ENCODE measurements at places on chromosomes 5 and 9. TPM values are rescaled to one million over a fixed set of nuclear protein-coding genes. Genes with fewer than 3 reads are reported as not detected.

GRCh38 chr5:80825786-80826460 lies 134.2 kb upstream of the RASGRF2 start:
- no peak for DNase-seq

GRCh38 chr5:62138607-62139006 lies 167.4 kb upstream of the KIF2A start:
- no peak for DNase-seq

GRCh38 chr5:72107131-72107900 lies at the start of gene MAP1B:
Gene MAP1B, plus strand, starts transcription at chr5:72107475. Its CDS starts 57 bp downstream, at chr5:72107532.
- DNase-seq = peak; percentile 16

DNA sequence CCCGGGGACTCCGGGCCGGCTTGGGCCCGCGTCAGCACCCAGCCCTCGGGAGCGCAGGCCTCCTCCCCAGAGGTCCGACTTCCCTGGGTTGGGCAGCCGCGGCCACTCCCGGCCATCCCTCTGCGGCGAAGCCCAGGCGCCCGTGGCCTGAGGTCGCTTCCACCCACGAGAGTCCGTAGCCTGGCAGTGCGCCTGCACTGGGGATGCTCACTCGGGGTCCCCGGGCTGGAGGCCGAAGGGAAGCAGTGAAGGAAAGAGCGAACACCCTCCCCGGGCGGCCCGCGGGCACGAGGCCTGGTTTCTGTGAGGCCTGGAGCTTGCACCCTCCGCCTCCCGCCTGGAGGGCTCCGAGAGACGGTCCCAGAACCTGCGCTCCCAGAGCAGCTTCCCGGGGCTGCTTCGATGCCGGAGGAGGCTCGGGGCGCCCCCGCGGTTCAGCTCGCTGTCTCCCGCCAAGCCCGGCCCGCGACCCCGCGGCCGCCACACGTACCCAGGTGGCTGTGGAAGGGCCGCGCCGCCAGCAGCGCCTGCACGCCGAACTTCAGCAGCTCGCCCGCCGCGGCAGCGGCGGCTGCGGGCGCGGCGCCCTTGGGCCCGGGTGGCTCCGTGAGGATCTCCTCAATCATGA lies 607 bp downstream of the BARX1 start:
- DNase-seq = no peak

GRCh38 chr9:34380034-34380510 lies 3.4 kb upstream of the MYORG start:
- DNase-seq = peak; percentile 13

GRCh38 chr5:21181609-21182125 lies 1193.7 kb upstream of the CDH18 start:
- peak; percentile 13 for DNase-seq

DNA sequence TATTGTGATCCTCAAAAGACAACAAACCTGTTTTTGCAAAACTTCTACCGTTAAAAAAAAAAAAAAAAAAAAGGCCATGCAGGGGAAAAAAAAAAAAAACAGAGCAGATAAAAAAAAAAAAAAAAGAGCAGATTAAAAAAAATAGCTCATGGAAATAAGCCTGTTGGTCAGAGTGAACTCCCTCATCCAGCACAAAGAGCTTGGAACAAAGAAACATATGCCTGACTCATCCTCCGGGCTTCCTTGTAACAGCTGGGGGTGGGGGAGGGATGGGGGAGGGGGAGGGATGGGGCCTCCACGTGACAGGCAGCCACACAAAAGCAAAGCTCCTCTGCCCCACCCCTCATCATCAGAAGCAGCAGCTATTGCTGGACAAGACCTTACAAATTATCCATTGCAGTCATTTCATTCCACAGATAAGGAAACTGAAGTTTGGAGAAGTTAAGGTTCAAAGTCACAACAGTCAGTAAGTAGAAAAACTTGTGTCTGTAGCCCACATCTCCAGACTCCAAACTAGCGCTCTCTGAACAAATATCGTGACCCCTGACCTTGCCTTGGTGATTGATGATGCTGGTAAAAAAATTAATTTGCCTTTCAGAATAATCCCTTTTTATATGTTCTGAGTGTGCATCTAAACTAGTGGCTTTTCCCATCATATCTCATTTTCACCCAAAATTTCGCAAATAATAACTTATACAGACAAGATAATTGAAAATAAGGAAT lies 38.9 kb downstream of the SLC35D2 start:
- peak; percentile 77 for DNase-seq

- DNase-seq = no peak
Observed at GRCh38 chr9:134637696-134638501, 3.7 kb upstream of the COL5A1 start.

- peak; percentile 44 for DNase-seq
Observed at GRCh38 chr5:91225848-91226686, 157.1 kb downstream of the ARRDC3 start.

- DNase-seq = peak; percentile 62
Observed at GRCh38 chr5:112390327-112390726, 28.8 kb downstream of the EPB41L4A start.

DNA sequence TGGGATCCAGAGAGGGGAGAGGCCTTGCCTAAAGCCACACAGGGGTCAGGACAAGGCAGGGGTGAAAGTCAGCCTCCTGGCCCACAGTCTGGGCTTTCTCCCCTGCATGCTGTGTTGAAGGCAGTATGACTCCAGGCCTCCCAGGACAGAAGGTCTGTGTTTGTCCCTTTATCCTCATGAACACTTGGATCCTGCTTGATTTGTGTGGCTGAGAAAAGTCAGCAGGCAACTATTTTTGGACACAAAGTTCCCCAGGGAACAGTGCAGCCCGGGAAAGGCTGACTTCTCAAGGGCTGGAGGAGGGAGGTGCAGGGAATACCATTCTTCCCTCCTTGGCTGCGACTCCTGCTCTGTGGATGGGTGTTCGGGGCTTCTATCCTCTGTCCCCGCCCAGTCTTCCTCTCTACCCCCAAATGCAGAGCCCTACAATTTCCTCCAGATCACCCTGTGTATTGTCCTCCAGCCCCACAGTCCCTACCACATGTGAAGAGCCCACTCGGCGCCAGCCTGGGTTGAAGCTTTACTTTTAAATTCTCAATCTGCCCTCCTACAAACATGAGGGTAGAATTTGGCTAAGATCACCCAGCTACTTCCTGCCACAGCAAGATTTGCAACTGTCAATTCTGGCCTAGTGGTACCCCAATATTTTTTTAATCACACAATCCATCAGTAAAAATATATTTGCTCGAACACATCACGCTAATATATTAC lies 4.1 kb downstream of the AKNA start:
- DNase-seq = no peak

GRCh38 chr5:68333649-68334552 lies 118.3 kb downstream of the PIK3R1 start:
- DNase-seq = no peak

- DNase-seq = no peak
Observed at GRCh38 chr5:59491945-59492344, 401.6 kb downstream of the PDE4D start.

GRCh38 chr5:41754857-41755256 lies 115.4 kb downstream of the OXCT1 start:
- DNase-seq = no peak

DNA sequence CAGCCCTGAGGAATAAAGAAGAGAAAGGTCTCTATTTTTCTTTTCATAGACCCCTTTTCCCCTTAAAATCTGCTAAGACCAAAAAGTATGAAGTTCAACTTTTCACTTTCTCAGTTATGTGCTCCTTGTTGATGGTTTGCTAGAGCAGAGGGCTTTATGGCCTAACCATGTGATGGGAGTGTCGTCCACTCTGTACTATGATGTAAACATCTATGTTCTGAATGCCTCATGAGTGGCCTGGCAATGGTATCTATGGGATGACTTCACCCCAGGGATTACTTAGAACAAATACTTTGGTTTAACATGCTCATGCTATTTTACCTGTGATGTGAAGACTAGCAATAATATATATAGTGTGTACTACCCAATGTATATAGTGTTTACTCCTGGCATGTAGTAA lies 43.7 kb upstream of the MIER3 start:
- DNase-seq = no peak

DNA sequence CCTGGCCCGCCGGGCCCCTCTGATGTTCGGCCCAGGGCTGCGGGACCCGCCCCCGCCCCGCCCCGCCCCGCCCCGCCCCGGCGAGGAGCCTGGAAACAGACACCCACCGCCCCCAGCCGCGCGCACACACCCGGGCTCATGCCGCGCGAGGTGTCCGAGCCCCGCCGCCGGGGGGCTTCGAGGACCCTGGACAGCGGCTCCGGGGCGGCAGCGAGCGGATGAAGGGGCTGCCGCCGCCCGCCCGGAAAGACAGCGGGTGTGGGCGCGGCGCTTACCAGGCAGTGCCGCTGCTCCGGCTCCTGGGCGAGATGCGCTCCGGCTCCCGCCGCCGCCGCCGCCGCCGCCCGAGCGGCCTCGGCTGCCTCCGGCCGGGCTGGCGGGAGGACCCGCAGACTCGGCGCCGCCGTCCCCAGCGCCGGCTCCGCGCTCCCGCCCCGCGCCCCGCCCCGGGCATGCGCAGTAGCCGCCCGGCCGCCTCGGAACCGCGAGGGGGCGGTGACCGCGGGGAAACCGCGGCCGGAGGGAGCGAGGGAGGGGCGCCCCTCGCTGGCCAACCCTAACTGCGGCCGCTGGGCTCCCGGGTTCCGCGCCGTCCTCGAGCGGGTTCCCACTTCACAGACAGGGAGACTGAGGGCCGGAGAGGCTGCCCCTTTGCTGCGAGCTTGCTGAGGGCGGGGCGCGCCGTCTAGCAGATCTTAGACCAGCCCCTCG lies at the start of gene GPRIN1:
Gene GPRIN1 (minus strand): TSS at position 433 of the 711 bp plus-strand sequence. CDS start 10,322 bp downstream, outside the sequence.
- DNase-seq = no peak

DNA sequence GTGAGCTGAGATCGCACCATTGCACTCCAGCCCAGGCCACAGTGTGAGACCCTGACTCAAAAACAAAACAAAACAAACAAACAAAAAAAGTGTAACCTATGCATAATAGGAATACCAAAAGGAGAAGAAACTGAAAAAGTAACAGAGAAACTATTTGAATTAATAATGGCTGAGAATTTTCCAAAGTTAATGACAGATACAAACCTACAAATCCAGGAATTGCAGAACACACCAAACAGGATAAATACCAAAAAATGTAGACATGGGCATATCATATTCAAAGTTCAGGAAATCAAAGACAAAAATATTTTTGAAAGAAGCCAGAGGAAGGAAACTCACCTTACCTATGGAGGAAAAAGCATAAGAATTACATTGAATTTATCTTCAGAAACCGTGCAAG lies 383.7 kb upstream of the POU5F2 start:
- DNase-seq = no peak

DNA sequence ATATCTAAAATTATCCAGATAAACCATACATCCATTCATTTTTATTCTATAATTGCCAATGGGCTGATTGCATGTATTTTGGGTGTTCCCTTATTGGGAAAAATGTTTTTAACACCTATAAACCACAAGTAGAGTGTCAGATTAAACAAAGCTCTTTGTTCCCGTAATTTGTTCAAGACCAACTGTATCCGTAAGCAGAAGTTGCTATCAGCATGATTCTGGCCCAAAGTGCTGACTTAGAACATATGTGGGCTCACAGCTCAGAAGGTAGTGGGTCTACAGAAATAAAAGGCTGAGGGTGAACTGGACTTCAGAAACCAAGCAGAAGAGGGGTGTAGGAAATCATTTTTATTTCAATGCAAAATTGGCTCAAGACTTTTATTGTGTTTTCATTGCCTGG lies 23.5 kb upstream of the IL7R start:
- DNase-seq = no peak

DNA sequence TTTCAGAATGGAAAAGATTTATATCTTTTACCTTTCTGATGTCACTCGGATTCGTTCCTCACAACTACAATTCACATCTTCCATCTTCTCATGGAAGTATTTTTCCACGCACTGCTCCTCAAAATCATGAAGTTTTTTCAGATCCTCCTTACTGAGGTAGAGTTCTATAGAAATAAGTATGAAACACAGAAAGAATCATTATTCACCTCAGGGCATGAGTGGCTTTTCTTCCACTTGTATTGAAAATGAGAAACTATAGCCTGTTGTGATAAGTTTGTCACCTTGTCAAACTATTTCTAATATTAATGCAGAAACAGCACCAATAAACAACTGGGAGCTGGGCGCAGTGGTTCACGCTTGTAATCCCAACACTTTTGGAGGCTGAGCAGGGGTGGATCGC lies 116.0 kb downstream of the TRPM6 start:
- no peak for DNase-seq

DNA sequence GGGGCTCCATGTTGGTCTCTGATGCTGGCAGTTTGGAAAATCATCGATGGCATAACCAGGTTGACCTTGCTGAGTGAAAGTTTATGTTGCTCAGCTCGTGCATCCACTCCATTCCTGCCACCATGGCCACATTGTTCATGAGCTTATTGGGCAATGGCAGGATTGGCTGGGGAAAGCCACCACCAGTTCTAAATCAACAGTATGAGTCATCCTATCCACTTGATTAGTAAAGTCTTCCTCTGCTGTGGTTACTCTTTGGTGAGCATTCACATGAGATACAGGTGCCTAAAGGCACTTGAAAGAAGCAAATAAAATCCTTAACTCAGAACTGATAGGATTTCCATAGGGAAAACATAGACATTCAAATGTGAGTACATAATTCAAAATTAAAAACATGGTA lies 131.8 kb upstream of the FBN2 start:
- DNase-seq = no peak

DNA sequence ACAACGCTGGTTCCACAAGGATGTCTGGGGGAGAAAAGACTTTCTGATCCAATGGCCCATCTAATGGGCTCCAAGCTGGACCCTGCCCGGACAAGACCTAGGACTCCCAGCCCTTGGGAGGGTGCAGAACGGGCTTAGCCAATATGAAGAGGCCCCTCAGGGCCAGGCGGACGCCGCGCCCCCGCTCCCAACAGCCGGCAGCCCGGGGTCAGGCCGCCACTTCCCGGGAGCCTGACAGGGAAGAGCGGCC lies 493 bp downstream of the P4HA2 start:
- no peak for DNase-seq

GRCh38 chr9:114286146-114286679 lies 36.7 kb upstream of the ORM1 start:
- DNase-seq = no peak

DNA sequence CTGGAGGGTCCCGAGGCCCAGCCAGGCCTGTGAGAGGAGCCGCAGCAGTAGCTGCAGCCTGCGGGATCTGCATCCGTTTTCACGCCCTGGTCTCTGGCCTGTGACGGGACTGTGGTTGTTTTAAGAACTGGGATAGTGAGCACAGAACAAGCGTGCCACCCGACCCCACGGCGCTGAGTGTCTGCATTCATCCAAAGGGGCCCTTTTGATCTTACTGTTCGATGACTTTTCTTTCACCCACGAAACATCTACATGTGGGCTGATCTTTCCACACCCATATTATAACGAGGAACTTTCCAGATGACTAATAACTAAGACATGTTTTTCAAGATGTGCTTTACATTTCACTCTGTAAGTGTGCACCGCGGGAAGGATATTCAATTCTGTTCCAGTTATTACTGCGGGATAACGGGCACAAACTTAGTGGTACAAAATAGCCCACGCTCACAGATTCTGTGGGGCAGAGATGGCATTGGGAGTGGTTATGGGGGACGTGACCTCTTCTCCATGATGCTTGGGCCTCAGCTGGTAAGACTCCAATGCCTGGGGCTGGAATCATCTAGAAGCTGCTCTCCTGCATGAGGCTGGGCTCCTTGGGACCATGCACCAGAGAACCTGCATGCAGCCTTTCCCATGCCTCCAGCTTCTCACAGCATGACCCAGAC lies 165.0 kb downstream of the SYK start:
- DNase-seq = no peak

GRCh38 chr5:136985785-136986475 lies 513.2 kb downstream of the SPOCK1 start:
- DNase-seq = no peak

GRCh38 chr5:165138236-165138635 lies 1632.8 kb downstream of the MAT2B start:
- no peak for DNase-seq

- no peak for DNase-seq
Observed at GRCh38 chr5:1930880-1931603, 48.3 kb upstream of the IRX4 start.

The ENTR1 gene
- 38.8 TPM for total RNA-seq

The DMRTA1 gene
- 3.4 TPM for total RNA-seq

The SLC22A4 gene
- 0.37 TPM for total RNA-seq

All from mucosa of gallbladder (tissue), 1 donor.